Right cardiac atrium (tissue), 5 donors: ENCODE measurements at places on chromosomes 1 and 21. TPM values are rescaled to one million over a fixed set of nuclear protein-coding genes. Genes with fewer than 3 reads are reported as not detected.

The MTF1 gene
- 11.0 TPM for total RNA-seq

The CHODL gene
- 1.4 TPM for total RNA-seq

DNA sequence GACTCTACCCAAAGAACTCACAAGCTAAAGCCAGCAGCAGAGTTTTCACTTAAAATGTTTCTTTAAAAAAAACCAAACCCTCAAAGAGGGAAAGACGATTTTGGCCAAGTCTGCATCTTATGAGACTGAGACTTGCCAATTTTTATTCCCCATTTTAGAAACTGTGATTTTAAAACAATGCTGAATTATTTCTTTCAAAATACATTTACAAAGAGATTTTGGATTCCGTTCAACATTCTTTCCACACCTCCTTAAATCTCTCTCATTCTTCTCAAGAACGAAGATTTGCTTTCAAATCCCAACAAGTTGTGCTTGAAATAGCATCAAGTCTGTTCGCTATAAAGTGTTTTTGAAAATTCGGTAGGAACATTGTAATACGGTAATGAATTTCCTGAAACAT is 133.9 kb upstream of the VANGL1 start:
- no peak for DNase-seq

DNA sequence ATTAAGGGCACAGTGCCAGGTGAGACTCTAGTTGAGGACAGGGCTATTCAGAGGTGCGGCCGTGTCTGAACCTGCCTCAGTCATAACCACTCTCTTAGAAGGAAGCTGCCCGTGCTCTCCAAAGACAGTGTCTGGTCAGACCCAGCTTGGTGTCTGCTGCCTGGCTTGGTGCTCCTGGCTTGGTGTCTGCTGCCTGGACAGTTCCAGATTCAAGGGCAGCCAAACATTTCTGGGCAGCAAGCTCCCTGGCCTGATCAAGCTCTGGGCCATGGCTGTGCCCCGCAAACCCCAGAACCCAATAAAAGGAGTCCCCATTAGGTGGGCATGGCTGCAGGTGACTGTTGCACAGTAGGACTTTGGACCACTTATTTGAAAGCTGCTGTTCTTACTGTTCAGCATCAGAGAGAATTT is 27.7 kb downstream of the NEK2 start:
- DNase-seq, result no peak

- no peak for DNase-seq
These were observed 108.1 kb downstream of the SLC44A5 start for GRCh38 chr1:75502776-75503175.

The RAB42 gene
- 1.4 TPM for total RNA-seq

- no peak for DNase-seq
These were observed 8.3 kb upstream of the ESRRG start for GRCh38 chr1:216731562-216731961.

- DNase-seq, result no peak
These were observed 91.7 kb upstream of the GNG4 start for GRCh38 chr1:235741294-235741693.

DNA sequence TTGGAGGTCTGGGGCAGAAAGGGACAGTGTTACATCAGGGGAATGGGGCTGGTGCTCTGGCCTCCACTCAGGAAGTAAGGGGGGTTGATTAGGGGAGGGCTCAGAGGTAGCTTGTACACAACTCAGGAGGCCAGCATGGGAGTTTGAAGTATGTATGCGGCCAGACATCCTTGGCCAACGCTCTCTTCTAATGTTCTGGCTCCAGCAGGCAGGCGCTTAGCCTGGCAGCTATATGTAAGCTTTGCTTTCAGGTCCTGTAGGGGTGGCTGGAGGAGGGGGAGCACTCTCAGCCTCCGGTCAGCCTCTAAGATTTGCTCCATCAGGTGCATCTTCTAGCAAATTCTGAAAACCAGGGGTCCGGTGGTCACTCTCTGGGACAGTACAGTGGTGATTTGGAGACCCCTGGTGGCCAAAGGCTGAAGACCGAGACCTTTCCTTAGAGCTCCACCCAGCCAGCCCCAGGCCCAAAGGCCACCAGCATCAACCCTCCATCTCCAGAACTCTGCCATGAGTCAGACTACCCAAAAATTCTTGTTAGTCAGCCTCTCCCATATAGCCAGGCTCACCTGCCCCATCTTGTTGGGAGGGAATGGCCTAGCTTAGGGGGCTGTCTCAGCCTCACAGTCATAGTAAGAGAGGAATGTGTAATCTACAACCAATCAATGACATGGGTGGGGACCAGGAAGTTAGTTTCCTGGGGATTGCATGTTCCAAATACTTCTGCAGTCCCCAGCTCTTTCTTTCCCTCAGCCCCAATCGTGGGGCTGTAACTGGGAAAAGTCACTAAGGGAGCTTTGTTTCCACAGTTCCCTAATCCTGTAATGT is 9.7 kb upstream of the COL8A2 start:
- peak; percentile 74 for DNase-seq

DNA sequence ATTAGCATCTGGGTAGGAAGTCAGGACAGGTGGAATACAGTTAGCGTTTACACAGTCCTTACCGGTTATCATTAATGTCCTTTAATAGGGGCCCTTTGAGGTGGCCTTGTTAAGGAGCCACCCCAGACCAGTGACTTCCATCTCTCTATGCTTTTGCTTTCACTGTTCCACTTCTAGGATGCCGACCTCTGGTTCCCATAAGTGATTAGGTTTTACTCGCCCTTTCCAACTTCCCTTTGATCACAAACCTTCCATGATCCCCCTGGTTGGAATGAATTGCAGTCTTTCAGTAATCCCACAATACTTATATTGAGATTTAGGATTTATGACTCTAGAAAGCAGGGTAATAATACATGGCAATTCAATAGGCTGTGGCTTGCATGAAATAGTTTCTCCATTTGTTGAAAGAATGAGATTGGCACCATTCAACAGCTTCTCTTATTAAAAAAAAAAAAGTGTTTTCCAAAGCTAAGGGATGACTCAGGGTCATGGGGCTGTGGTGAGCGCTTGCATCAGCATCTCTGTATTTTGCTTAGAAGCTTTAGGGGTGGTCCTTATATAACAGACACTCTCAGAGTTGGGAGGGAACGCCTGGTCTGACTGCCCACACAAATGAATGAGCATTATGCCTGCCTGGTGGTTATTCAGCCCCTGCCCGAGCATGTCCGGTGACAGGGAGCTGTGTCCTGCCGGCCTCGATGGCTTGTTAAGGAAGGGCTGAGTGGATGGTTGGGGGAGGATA is 110.5 kb downstream of the CNIH3 start:
- DNase-seq, result no peak

DNA sequence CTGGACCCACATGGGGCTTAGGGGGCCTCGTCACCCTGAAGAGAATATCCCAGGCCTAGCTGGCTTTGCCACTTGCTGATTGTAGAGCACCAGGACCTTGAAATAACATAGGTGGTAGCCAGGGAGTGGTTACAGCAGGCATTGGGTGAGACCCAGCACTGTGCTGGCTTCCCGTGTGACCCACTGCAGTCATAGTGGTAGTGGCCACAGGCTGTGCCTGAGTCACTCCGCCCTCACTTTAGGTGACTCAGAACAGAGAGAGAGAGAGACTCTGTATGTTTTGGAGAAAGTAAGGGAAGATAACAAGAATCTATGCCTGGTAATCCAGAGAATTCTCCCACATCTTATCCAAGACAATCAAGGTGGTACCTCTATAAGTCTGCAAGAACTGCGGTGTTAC is 98.7 kb upstream of the LHX8 start:
- DNase-seq, result no peak

DNA sequence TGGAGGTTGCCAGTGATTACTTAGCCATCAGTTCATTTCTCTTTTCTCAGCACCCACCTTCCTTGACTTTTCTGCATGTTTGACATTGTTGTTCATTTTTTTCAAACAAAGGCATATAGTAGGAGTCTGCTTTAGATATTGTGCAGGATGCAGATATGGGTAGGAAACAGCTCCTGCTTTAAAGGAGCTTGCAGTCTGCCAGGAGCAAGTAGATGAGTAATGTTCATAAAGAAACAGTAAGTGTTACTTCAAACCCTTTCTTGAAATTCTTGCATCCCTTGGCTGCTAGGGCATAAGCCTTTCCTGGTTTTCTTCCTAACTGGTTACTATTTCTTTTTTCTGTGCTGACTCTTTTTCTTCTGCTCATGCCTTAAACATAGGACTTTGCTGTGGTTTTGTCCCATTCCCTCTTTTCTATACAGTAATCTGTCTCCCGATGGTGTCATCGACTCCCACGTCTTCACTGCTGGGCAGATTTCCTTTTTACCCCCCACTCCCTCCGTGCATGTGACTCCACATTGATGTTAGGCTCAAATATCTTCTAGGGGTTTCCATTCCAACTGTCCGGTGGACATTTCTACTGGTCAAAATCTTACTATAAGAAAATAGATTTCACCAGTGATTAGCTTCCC is 20.4 kb downstream of the PTGFRN start:
- DNase-seq, result no peak

GRCh38 chr1:163027610-163028009 is 41.6 kb upstream of the RGS4 start:
- no peak for DNase-seq

- no peak for DNase-seq
These were observed 11.6 kb downstream of the PEF1 start for GRCh38 chr1:31633117-31633516.

The AJAP1 gene
- 0.03 TPM for total RNA-seq

DNA sequence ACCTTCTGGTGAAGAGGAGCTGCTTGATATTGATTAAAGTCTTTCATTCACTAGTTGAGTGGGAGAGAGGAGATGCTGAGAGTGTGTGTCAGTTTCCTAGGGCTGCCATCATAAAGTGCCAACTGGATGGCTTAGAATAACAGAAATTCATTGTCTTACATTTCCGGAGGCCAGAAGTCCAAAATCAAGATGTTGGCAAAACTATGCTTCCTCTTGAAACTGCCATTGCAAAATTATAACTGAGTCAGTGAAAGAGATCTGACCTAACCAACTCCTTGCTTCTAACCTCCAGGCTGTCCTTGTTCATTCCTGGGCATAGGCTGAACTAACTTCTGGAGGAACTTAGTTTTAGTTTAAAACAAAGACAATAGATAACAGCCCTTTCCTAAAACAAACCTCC is 47.1 kb downstream of the PTGS2 start:
- no peak for DNase-seq

DNA sequence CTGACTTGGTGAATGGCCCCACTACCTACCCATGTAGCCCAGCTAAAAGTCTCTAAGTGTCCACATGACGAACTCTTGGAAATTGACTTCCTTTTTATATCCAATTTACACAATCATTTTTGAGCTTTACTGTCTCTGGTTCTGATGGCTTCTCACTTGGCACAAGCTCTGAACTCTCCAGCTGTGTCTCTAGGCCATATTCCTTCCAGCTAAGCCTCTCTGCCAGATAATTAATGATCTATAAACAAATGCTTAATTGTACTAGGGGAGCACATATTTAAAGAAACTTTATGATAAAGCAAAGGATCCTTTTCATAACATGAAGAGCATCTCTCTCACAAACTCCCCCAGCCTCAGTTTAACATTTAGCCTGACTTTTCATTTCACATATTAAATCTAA is 16.3 kb upstream of the BEND5 start:
- no peak for DNase-seq

The TAS1R1 gene
- total RNA-seq, result not detected

DNA sequence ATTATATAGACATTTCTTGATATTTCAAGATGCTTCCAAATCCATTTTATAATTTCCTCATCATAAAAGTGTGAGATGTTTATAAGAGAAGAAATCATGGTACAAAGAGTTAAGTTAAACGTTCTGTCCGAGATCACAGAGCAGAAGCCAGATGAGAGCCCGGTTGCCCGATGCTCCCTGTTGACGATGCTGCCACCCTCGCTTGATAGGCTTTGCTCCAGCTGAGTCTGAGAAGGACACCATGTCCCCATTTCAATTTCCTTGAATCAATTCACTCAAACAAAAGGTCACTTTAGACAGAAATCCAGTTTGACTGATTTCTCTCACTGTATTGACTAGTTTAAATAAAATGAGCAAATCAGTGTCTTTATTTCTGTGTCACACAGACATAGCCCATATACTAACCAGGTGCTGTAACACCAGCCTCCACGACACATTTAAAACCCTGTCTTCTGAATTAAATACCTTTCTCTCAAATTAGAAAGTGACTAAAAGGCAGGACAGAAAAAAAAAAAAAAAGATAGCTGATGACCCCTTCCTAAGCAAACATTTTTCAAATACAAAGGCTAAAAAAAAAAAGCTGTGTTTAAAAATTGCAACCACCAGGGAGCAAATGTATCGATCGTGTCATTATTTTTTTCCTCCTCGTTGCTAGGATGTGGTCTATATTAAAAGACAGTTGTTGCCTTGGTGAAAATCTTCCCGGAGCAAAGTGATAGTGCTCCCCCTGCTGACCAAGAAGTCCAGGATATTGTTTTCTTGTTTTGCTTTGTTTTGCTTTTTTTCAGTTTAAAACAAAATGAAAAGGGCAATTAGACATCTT is 35.2 kb downstream of the DNASE2B start:
- DNase-seq, result no peak

DNA sequence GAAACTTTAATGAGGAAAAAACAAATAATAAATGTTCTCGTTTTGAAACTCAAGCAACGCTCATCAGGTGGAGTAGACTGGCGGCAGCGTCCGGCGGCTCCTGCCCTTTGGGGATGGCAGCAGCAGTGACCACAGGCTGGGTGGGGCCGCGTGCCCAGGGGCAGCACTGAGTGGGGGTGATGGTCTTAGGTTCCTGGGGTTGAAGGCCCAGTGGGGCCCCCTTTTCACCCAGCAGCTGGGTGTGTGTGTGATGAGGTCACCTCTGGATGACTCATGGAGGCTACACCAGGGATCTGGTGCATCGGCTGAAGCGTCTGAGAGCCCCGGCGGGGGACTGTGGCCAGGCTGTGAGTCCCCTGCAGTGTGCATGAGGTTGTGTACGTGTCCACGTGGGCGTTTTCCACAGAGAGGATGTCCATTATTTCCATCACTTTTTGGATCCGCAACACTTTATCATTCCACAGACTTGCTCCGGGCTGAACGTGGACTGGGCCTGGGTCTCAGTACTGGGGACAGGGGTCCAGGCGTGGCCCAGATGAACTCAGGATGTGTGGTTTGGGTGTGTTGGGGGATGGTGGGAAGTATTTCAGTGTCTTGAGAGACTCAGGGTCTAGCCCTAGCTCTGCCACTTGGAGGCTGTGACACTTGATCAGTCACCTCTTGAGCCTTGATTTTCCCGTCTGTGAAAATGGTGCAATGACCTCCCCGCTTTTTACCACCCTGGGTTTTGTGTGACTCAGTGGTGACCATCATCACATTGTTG is 25.6 kb downstream of the LDLRAP1 start:
- DNase-seq, result no peak

DNA sequence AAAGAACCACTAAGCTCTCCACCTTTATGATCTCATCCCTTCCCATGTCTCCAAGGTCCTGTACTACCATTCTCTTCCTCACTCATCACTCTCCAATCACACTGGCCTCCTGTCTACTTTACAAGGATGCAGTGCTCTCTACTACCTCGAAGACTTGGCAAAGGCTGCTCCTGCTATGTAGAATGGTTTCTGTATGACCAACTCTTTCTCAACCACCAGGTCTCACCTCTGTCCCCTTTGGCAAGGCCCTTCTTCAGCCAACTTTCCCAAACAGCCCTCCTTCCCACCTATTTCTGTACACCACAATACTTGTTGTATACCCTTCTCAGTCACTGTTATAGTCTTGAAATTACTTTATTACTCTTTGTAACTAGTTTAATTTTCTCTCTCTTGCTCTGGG is 41.2 kb downstream of the FYB2 start:
- no peak for DNase-seq

The ELAVL4 gene
- total RNA-seq, result 0.41 TPM

The GJA8 gene
- total RNA-seq, result not detected
